Esophagus mucosa (tissue), 1 donor: ENCODE measurements at places on chromosomes 7 and 10.

- ATAC-seq = no peak
Measured at GRCh38 chr10:3654496-3654895, 130.5 kb downstream of the KLF6 start.

- no peak for ATAC-seq
Measured at GRCh38 chr7:64889686-64890162, 13.3 kb upstream of the ZNF273 start.

DNA sequence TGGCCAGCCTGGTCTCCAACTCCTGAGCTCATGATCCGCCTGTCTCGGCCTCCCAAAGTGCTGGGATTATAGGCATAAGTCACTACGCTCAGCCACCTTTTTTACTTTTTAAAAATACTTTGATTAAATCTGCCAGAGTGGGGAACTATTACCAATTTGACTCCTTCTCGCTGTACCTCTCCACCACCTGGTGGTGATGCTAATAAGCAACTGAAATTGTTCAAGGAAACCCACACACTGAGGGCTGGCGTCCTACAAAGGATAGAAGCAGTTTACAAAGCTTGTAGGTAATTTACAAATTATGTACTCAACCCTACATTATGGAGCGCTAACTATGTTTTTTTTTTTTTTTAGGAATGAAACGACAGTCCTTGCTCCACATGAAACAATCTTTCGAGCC lies 111.1 kb downstream of the CPED1 start:
- ATAC-seq = no peak

- no peak for ATAC-seq
Measured at GRCh38 chr7:132575419-132575981, 770 bp downstream of the PLXNA4 start.

GRCh38 chr10:88017781-88018180 lies 154.4 kb downstream of the PTEN start:
- ATAC-seq = no peak

GRCh38 chr7:95527033-95527775 lies 41.5 kb downstream of the ASB4 start:
- ATAC-seq = peak; percentile 64

- ATAC-seq = peak; percentile 44
Measured at GRCh38 chr7:130063036-130063435, 7.3 kb upstream of the KLHDC10 start.
